ENCODE measurements at places on chromosomes 2 and 18.

- DNase-seq = no peak
These were observed 83.9 kb upstream of the EML6 start for GRCh38 chr2:54639609-54640008.

- no peak for DNase-seq
These were observed 84.5 kb upstream of the GALNT5 start for GRCh38 chr2:157172866-157173578.

- DNase-seq = no peak
These were observed 18.8 kb upstream of the EPHA4 start for GRCh38 chr2:221590861-221591365.

DNA sequence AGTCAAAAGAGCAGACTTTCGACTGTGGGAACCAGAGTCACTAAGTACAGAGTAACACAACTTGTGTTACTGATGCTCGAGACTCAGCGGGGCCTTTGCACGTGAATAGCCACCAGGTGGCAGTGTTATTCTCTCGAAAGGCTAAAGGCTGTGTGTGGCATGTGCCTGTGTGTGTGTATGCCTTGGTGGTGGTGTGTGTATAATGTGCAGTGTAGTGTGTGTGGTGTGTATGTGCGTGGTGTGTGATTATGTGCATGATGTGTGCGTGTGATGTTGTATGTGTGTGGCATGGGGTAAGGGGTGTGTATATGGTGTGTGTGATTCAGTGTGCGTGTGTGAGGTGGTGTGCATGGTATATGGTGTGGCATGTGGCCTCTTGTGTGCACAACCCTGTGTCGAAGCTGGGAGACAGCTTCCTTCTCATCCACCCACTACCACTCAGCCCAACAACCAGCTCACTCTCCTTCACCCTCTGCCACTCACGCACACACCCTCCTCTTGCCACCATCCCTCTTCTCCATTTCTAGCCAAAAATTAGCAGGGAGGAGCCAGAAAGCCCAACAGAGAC lies 83.0 kb upstream of the ZNF532 start:
- DNase-seq = peak; percentile 93

GRCh38 chr18:46031741-46032140 lies 40.3 kb downstream of the PSTPIP2 start:
- no peak for DNase-seq

- no peak for DNase-seq
These were observed 32.5 kb upstream of the FHOD3 start for GRCh38 chr18:36265015-36265414.

DNA sequence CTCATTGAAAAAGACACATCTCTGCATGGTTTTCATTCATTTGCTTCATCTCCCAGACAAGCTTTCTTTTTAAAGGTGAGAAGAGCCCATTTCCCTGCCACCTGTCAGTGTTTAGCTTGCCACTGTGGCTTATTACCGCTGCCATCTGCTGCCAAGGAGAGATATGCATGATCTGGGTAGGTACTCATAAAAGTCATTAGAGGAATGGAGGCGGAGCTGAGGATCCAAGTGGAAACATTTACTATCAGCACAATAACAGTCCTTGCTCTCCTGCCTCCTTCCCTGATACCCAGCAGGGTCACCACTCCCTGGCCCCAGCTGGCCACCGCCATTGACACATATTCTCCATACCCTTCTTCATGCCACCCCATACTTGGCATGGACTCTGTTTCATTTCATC lies 390.4 kb downstream of the TSN start:
- no peak for DNase-seq

GRCh38 chr18:65259403-65259802 lies 491.4 kb upstream of the CDH7 start:
- DNase-seq = no peak

- peak; percentile 29 for DNase-seq
These were observed 12.6 kb downstream of the TEX51 start for GRCh38 chr2:126911111-126911796.

GRCh38 chr2:108541451-108541850 lies 7.2 kb downstream of the LIMS1 start:
- DNase-seq = no peak

DNA sequence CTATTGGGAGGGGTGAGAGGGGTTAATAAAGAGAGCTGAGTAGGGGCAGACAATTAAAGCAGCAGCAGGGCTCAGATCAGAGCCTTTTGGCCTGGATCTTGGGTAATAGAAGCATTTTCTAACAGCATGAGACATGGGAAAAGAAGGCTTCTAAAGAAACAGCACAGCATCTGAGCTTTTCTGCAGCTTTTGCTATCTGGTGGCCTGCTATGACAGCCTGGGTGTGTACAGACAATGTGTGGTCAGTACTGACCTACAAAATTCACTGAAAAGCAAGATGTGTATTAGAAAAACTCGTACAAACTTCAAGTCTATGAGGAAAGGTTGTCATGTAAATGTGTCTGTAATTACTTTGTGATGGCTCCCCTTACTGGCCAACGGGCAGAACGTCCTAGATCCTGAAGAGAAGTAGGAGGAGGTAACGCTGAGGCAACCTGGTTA lies 95.6 kb downstream of the GALNT3 start:
- peak; percentile 58 for DNase-seq

DNA sequence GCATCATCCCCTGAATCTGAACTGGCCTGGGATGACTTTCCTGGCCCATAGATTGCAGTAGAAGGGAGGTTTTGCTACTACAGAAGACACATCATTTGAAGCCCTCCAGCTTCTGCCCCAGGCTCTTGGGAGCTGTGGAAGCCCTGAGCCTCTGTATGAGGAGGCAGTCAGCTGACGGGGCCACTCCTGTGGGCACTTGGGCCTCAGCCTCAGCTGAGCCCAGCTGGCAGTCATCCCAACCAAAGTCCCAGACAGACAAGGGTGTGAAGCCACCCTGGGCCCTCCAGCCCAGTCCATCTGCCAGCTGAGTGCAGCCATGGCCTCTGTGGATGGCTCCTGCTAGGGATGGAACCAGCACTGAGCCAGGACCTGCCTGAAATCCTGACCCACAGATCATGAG lies 502.3 kb upstream of the HS6ST1 start:
- DNase-seq = no peak

GRCh38 chr2:160492401-160493226 lies 993 bp downstream of the RBMS1 start:
- peak; percentile 95 for DNase-seq

DNA sequence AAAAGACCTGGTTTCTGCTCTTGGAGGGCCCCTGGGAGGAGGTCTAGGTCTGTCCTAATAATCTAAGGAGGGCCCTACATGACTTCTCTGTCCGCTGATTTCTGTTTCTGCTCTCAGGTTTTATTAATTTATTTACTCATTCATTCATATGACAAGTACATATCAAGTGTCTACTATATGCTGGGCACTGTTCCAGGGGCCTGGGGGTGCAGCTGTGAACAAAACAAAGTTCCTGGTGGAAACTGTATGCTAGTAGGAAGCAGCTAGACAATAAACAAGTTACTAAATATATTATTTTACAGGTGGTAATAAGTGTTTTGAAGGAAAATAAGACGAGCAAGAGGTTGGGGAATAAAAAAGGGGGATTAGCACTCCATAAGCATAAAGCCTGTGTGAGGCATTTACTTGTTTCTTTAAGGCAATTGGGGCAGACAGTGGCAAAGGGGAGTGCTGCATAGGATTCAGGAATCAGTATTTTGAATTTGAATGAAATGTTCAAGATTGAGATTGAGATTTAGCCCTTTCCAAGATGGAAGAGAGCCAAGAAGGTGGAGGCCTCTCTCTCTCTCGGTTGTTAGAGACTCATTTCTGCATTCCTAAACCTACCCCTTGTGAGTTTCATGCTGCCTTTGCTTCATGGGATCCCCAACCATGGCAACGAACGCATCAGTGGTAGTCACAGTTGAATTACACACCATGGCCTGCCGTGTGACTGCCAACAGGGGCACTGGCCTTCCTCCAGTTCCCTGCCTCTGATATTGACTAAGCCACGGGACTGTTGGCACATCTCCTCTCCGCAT lies 28.3 kb downstream of the DRC1 start:
- DNase-seq = no peak

DNA sequence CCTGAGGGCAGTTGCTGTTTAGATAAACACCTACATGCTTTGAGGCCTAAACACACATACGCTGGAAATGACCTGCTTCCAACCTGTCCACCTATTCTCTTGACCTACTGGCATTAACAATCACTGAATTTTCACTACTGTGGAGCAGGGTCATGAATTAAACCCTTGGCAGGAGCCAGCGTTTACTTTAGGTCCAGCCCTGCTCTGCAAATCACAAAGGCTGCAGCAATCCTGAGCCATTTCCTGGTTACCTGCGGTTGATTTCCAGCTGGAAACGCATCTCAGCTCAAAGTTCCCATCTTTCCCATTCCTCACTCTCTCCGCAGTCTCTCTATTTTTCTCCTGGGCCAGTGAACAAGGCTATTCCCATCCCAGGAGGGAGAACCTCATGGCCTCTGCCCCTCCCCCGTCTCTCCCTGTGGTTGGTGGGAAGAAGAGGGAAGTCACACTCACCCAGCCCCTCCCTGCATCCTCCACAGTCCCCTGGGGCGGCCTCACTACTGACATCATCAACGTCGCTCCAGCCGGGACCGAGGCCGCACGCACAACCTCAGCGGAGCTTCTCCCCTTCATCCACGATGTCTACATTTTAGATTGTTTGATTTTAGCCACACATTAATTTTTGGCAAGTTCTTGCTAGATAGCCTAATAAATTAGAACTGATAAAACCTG lies 84.5 kb upstream of the SNTG2 start:
- no peak for DNase-seq

DNA sequence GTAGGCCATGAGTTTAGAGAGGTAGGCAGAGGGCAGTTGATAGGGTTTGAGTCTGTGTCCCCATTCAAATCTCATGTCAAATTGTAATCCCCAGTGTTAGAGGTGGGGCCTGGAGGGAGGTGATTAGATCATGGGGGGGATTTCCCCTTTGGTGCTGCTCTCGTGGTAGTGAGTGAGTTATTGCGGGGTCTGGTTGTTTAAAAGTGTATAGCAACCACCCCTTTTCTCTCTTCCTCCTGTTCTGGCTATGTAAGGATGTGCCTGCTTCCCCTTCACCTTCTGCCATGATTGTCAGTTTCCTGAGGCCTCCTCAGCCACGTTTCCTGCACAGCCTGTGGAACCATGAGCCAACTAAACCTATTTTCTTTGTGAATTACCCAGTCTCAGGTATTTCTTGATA lies 25.5 kb downstream of the MARCHF4 start:
- peak; percentile 30 for DNase-seq

DNA sequence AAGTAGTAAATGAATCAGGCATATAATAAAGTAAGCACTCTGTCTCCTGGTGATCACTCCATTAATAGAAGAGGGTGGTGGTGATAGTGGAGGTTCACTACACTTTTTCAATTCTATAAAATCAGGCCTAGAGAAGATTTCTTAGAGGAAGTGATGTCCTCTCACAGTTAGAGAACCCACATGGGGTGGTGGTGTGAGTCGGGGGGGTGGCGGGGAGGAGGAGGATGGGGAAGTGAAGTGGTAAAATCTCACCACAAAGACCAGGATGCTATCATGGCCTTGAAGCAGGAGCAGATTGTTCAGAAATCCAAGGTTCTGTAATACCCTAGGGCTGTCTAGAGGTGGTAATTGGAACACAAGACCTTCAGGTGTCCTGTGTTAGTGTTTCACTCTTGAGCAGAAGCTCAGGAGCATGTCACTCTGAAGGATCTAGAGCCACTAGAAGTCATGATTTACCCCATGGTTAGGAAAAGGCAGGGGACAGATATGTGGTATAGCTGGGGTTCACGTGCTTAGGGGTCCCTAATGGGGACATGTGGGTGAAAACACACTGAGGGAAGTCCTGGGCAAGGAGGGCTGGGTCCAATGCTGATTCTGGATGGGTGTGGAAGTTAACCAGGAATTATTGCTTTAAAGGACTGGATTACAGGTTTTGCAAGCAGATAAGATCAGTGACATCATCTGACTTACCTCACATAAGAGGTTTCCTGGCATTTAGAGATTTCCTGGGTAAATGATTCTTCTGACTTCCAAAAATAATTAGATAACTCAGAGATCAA lies 31.0 kb downstream of the RNF125 start:
- no peak for DNase-seq

DNA sequence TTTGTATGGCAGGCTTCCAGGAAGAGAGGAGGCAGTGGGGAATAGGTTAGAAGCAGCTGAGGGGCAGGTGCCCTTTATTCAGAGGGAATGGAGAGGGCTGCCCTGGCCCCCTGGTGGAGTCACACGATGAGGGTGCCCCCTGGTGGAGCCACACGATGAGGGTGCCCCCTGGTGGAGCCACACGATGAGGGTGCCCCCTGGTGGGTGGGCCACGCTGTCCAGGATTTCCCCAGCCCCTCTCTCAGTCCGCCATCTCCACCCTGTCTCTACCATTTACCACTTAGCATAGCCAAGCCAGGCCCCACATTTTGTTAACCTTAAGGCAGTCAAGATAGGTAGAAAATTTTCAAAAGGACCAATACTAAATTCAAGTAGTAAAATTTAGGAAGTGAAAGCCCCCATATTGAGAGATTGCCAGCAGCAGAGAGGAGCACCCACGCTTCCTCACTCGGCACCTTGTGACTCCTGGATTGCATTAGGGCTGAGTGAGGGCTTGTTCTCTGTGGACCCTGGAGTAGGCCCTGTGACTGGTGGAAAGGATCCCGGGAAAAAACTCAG lies 10.4 kb upstream of the FAM228A start:
- no peak for DNase-seq

DNA sequence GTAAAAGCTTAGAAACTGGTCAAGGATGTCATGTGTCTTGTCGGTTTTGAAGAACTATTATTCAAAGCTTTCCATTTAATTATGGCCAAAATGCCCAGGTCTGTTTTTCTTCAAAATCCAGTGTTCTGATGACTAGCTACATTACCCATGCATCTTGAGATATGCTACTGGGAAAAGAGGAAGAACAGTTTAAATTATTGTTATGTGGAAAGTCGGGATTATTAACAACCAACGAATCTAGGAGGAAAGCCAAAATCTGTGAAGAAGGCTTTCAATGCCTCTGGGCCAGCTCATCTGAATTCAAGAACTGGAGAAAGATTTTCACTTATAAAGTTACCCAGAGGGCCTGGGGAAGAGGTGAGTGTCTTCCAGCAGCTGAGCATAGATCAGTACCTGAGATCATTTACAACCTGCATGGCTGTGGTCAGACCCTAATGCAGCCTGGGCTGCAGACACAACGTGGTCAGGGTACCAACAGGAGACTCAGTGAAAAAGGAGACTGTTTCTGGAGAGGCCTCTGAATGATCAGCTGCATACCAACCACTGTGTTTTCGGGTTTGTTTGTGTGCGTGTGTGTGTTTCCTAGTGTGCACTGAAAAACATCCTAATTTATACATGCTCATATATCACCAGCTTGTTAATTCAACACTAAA lies 308.5 kb downstream of the NRXN1 start:
- peak; percentile 75 for DNase-seq

DNA sequence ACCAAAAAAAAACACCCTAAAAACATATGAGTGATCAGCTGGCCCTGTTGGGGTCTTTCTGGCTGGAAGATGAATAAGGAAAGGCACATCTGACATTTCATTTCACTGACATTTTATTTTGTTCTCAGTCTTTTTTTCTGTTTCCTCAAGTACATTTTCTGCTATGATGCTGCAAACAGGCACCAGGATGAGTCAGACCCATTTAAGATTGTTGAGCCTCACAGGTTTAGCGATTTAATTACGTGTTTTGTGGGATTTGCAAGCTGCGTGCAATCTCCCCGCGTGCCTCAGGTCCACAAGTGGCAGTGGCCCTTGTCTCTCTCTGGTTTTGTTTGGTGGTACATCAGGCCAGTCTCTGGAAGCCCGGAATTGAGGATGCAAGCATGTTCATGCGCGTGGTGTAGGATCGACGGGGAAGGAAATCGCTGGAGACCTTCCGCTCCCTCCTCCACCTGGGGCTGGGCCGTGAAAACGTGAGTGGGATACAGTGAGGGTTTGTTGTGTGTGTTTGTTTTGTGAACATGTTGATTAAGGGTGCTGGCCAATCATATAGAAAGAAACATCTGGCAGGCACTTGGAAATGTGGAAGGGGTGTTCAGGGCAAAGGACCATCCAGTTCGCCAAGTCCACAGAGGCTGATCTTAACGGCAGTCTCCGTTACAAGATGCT lies 120.2 kb upstream of the ZNF516 start:
- DNase-seq = no peak

Data from islet precursor cell (in vitro differentiated cells).